COR-L47 (cell line): ENCODE measurements at places on chromosomes 4 and X.

DNA sequence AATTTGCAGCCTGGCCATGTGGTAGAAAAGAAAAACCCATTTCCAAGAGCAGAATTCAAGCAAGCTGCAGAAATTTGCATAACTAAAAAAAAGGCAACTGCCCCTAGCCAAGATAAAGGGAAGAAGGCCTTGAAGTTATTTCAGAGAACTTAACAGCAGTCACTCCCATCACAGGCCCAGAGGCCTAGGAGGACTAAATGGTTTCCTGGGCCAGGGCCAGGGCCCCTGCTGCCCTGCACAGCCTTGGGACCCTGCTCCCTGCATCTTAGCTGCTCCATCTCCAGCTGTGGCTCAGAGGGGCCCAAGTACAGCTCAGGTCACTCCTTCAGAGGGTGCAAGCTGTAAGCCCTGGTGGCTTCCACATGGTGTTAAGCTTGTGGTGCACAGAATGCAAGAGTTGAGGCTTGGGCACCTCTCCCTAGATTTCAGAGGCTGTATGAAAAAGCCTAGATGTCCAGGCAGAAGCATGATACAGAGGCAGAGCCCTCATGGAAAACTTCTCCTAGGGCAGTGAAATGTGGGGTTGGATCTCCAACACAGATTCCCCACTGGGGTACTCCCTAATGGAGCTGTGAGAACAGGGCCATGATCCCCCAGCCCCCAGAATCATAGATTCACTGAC, 6.7 kb upstream of the MID2 start:
- DNase-seq = no peak

- no peak for DNase-seq
Observed at GRCh38 chr4:93633721-93634120, 194.8 kb upstream of the ATOH1 start.

- DNase-seq = no peak
Observed at GRCh38 chr4:13461191-13461905, 22.8 kb downstream of the RAB28 start.

DNA sequence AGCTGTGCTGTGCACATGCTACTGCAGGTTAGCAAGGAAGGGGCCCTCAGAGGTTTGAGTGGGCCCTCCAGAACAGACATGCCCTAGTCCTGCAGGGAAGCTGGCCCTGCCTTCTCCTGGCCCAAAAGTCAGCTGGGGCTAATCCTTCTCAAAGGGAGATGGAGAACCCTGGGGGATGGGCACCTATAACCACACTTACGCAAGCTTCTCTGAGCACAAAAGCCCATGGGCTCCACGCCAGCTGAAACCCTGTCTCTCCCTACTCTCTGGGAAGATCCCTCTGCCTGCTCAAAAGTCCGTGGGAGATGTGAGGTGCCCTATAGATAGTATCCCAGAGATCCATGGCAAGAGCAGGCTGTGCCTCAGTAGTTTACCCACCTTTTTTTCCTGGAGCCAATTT, 58.9 kb upstream of the DKK2 start:
- DNase-seq = no peak

DNA sequence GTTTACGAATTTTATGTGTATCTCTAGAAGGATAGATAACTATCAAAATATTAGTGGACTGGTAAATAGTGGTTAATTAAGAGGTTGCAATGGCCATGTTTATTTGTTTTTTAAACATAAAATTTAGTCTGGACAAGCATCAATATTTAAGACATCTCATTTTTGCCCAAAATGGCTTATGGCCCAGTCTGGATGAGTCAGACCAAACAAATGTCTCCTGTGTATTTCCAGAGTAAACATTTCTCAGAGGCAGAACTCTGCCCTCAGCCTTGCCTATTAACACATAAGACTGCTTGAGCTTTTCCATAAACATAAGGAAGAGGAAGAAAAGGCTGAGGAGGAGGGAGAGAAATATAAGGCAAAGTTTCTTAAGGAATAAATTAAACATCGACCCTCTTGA, 277.1 kb upstream of the DIAPH2 start:
- DNase-seq = no peak

GRCh38 chr4:128351502-128351901, 63.9 kb upstream of the PGRMC2 start:
- no peak for DNase-seq

GRCh38 chr4:56409511-56410090, 22.3 kb upstream of the AASDH start:
- DNase-seq = no peak

DNA sequence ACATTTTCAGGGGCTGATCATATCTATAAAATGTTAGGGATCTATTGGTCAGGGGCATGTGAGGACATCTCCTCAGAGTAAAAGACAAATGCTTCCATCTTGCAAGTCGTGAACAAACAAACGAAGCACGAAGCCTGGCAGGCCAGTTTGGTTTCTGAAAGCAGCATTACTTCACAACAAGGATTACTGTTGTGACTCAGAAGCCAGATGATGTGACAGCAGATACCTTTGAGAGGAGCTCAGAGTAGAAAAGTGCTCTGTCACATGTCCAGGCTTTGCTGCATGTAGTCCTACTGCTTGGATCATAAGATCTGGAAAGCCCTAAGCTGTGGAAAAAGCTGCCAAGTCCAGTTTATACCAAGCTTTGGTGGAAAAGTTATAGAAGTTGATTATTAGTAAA, 1827.2 kb downstream of the ARAP2 start:
- no peak for DNase-seq
